ENCODE measurements at places on chromosomes 6 and 20.

- DNase-seq, result no peak
Observed at GRCh38 chr20:46158476-46158987, 40.4 kb downstream of the CD40 start.

- DNase-seq, result no peak
Observed at GRCh38 chr20:49955167-49955566, 19.0 kb downstream of the RNF114 start.

DNA sequence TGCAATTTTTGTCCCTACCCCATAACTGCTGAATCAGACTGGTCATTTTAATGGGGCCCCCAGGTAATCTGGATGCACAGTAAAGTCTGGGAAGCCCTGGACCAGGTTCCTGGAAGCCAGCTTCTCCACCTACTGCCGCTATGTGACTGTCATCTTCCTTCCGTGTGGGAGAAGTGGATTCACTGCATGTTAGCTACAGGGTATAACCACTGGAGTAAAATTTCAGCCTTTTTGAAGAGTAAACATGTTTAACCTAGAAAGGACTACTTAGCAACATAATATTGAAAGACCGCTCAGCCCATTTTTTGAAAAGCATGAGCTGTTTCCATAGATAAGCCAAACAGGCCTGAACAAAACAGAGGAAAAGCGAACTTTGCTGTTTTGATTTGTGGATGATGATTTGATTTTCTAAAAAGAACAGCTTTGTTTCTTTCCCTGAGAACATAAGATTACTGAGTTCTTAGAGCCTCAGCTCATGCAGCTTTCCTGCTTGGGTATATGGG is 208.1 kb downstream of the PLCB4 start:
- no peak for DNase-seq

- no peak for DNase-seq
Observed at GRCh38 chr6:134063121-134063965, 10.9 kb upstream of the SLC2A12 start.

- no peak for DNase-seq
Observed at GRCh38 chr6:117195728-117196127, 69.6 kb upstream of the VGLL2 start.

GRCh38 chr6:5996714-5997419 is 9.9 kb downstream of the NRN1 start:
- DNase-seq, result no peak

- no peak for DNase-seq
Observed at GRCh38 chr20:40997116-40997515, 31.5 kb upstream of the TOP1 start.

DNA sequence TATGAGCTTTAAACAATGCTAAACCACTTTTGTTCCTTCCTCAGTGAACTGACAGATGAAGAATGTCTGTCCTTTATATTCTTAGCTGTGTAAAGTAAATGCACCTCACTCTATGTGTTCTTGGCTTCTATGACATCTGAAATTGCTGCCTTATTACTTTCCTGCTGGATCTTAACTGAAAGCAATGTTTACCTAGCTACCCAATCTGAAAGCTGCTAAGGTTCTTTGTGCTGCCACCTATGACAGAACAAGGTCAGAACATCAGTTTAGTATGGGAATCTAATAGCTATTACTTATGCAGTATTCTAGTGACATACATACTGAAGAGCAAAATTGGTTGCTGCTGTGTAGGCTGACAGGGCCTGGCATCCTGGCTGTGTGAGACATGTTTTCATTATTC is 444.1 kb downstream of the KHDRBS2 start:
- no peak for DNase-seq

- DNase-seq, result no peak
Observed at GRCh38 chr6:34867484-34867883, 20.4 kb downstream of the TAF11 start.

GRCh38 chr6:105445481-105445880 is 42.6 kb upstream of the PREP start:
- DNase-seq, result no peak

GRCh38 chr20:56439771-56440291 is 27.8 kb downstream of the CASS4 start:
- no peak for DNase-seq

GRCh38 chr6:79520534-79520933 is 16.7 kb downstream of the LCA5 start:
- no peak for DNase-seq

DNA sequence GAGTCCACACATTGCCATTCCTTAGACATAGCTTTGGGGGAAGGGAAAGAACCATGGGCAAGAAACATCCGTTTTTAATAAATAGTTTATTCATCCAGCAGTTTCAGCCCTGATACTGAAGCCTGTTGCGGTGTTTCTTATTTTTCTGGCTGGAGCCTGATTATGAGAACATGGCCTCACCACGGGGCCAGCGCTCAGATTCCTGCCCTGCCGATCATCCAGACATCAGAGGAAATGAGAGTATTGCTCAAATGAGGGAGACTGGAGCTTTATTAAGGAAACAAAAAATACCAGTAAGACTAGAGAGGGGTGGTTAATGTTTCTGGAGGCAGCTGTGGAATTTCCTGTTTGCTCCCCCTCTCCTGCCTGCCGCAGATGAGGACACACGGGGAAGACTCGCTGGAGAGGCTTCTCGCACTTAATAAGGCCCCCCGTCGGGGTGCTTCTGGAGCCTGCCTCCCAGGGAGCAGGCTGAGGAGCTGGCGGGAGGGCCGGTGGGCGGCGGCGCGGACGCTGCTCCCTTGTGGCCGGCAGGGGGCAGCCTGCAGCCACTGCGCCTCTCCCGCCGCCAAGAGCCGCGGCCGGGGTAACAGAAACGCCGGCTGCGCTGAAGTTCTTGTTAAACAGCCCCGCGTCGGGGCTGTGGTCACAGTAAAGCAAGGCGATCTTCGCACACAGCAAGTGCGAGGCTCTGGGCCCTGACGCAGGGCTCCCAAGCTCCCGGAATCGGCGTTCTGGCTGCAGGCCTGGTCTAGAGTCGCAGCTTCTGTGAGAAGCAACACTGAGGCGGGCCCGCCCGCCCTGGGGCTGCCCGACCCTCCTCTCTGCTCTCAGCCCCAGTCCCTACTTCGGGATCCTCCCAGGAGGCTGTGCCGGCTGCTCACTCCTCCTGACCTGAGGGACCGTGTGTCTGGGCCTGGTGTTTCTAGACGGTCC is 17.5 kb downstream of the LEMD2 start:
- DNase-seq, result peak; percentile 46

DNA sequence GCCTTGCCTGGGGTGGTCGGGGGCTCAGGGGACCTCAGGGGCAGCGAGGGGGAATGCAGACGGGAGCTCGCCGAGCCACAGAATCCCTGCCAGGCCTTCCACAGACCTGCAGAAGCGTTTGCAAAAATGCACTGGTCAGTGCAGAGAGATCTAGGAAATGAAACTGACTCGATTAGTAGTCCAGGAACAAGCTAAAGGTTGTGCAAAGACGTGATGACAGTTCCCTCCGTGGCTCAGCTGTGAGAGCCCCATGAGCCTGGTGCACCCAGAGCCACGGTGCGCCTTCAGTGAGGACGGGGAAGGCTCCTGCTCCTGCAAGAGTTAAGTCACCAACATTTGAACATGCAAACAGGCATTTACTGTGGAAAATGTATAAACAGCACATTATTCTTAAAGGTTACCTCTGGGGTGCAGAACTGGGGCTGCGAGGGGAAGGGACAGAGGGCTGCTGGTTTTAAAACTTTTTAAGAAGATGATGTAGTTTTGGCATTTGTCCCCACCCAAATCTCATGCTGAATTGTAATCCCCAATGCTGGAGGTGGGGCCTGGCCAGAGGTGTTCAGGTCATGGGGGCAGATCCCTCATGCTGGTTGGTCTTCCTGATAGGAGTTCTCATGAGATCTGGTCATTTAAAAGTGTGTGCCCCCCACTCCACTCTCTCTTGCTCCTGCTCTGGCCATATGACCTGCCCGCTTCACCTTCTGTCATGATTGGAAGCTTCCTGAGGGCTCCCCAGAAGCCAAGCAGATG is 147.3 kb downstream of the DLL1 start:
- no peak for DNase-seq

GRCh38 chr20:48858075-48858790 is 30.4 kb upstream of the PREX1 start:
- no peak for DNase-seq

DNA sequence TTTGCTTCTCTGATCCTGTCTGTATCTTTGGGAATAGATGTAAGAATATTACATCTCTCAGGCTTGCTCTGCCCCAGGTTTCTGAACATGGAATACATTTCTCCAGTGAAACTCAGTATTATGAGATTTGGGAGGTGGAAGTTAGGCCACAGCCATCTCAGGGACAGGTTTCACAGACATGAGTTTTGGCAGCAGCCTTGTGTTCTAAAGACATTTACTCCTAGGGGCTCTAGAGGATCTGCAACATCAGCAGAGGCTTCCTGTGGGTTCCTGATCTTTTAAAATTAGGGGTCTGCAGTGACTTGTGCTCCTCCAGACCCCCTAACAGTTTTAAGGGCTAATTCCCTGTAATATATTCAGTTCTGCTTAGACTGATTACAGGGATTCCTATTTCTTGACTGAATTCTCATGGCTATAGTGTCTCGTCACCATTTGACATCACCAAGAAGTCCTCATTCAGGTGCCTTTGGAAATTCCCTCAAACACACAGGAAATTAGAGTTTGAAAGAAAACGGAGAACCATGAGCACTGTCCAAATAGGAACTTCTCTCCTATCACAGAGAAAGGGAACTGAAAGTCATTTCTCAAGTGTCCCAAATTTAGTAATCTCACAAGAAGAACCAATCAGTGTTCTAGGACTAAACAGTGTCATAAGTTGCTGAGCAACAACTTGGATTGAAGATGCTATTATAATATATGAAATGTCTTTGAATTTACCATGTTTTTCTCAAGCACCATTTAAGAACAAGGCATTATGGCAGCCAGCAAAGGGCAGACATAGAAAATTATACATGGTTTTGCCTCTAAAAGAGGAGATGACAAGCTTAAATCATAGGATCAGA is 2.5 kb upstream of the HLA-DRA start:
- DNase-seq, result no peak

DNA sequence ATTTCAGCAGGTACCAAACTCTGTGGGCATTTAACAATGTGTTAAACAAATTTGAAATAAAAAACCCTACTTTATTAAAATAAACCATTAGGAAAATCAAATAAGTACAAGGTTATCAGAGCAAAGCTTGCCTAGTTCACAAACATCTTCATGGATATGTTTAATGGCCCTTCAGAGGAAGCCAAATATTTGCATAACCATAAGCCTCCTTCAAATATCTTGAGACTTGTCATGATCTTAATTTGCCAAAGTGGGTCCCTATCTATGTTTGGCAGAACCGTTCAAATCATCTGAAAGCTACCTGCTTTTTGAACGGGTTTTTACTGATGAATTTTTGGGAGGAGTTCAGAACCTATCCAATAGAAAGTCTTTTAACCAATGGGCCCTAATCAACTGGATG is 176.3 kb downstream of the BACH2 start:
- DNase-seq, result no peak

DNA sequence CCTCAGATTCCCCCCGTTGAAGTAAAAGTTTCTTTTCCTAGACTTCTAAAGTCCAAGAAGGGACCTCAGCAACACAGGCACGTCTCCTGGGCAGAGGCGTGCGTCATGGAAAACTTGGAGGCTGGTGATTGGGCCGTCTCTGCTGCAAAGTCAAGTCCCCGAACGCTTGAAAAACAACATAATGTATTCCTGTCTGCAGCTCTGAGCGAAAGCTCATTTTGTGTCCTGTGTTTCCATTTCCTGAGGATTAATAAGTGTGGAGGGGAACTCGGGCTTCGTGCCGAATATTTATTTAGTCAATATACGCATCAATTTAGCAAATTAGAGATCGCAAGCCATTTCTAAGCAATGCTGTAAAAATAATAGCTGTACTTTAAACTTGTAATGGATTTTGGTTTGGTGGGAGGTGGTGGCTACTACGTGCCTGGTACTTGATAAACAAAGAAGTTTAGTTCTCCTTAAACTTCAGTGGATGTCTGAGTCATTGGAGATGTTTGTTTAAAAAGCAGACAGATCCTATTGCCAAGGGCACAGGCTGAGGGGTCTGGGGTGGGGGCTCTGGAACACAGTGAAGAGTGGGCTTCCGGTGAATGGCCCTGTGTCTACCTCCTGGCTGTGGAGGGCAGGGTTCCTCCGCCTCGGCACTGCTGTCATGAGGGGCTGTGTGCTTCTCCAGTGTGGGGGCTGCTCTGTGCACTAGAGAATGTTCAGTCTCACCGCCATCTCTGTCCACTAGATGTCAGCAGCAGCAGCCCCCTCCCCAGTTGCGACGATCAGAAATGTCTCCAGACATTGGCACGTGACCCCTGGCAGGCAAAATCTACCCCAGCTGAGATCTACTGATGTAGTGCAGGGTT is 21.8 kb downstream of the PCK1 start:
- DNase-seq, result no peak

- DNase-seq, result no peak
Observed at GRCh38 chr20:59039233-59039632, 3.4 kb downstream of the PRELID3B start.

GRCh38 chr20:33554914-33555420 is 65.1 kb downstream of the CBFA2T2 start:
- peak; percentile 11 for DNase-seq

- no peak for DNase-seq
Observed at GRCh38 chr6:80098392-80098791, 8.1 kb upstream of the BCKDHB start.

GRCh38 chr6:157982563-157983405 is 1.1 kb downstream of the SYNJ2 start:
- DNase-seq, result no peak

- no peak for DNase-seq
Observed at GRCh38 chr6:146984251-146984924, 219.8 kb upstream of the STXBP5 start.

- no peak for DNase-seq
Observed at GRCh38 chr20:44454306-44454963, 21.2 kb upstream of the TTPAL start.

- no peak for DNase-seq
Observed at GRCh38 chr6:107698146-107698545, 126.0 kb downstream of the SCML4 start.

DNA sequence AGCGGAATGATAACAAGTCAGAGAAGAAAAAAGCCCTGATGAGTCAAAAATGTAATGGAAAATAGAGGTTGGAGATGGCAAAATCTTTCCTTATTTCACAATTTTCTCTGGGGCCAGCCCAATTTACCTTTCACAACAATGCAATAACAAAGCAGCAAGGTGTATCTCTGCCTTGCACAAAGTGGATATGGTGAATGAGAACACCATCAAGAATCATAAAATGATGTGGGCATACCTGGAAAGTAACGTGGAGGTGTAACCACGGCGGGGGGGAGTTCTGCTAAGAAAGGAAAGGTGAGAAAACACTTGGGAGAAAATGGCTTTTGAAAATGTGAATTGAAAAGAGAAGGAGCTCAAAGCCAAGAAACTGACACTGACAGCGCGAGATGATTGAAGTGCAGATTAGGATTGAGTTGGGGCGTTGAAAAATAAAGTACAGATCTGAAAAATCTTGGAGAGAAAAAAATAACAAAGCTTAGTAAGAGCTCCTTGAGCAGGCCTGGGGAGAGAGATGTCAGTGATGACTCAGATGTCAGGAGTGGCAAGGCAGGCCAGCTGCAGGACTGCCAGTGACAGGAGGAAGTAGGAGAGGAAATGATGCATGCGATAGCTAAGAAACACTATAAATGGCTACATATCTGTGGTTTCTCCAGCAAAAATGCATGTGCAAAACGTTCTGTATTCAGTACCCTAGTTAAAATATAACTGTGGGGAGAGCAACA is 26.2 kb downstream of the ARHGAP18 start:
- DNase-seq, result peak; percentile 55

All from activated CD4-positive, alpha-beta T cell treated with anti-CD3 and anti-CD28 coated beads, Interleukin-2, amount 50 U/mL, for 4 hours (primary cell).